Stimulated activated CD8-positive, alpha-beta memory T cell treated with anti-CD3 and anti-CD28 coated beads, Interleukin-12 subunit alpha, Interleukin-12 subunit beta, amount 100 ng/mL, for 1 hour (primary cell): ENCODE measurements at places on chromosomes 12 and 14.

DNA sequence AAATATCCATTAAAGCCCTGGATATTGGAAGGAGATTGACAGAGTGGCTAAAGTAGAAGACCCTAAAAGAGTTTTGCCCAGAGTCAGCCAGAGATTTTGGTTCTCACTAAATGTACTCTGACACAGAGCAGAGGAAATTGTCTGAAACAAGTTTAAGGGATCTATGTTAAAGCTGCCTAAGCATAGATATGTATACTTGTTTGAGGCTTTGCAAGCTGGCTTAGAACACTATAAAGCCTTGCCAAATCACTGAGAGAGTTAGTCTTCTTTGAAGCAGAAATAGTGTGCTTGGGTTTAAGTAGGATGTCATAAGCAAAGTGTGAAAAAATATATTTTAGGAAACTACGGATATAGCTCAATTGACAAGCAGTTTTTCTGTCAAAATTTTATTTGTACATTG lies 653.5 kb downstream of the FSCB start:
- no peak for DNase-seq

GRCh38 chr12:49871263-49871561 lies 28.3 kb upstream of the BCDIN3D start:
- no peak for DNase-seq

DNA sequence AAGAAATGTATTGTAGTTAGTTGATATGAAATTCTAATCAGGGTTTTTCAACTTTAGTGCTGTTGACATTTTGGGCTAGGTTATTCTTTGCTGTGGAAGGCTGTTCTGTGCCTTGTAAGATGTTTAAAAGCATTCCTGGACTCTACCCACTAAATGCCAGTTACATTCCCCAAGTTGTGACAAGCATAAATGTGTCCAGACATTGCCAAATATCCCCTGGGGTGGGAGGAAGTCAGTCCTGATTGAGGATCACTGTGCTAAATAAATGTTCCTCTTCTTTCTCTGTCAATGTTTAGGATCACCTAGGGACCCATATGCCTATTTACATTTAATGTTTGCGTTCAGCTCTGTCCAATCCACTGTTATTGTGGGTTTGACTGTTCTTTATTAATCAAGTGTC lies 268.3 kb downstream of the TMTC2 start:
- DNase-seq, result no peak

GRCh38 chr14:51317373-51317772 lies 77.3 kb downstream of the TMX1 start:
- DNase-seq, result no peak

GRCh38 chr12:78697817-78698415 lies 166.7 kb upstream of the SYT1 start:
- DNase-seq, result no peak

- no peak for DNase-seq
Observed at GRCh38 chr14:23365732-23366425, 907 bp upstream of the EFS start.

GRCh38 chr12:26010293-26010821 lies 51.9 kb downstream of the RASSF8 start:
- DNase-seq, result no peak

DNA sequence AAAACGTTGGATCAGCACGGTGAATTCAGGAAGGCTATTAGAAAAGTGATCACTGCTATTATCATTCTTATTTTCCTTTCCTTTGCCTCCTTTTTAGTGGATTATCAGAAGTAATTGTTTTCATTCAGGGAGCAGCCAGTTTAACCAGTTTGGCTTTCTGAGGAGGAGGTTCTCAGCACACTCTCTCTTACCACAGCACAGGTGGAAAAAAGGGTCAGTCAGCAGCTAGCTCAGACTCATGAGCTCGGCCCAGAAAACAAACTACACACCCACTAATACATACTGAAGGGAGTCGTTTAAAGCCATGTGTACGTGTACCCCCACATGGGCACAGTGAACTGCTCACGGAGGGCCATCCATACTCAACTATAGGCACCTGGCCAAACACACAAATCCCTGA lies 23.2 kb upstream of the MAGOHB start:
- DNase-seq, result no peak

DNA sequence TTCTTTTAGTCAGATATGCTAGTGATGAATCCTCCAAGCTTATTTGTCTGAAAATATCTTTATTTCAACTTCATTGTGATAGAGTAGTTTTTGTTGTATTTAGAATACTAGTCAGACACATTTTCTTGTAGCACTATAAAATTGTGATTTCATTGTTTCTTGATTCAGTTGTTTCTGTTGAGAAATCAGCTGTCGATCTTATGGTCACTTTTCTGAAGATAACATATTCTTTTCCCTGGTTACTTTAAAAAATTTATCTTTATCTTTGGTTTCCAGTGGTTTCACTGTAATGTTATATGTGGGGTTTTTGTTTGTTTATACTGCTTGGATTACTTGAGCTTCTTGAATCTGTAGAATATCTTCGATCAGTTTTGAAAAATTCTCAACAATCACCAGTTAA lies 426.1 kb downstream of the SOX5 start:
- no peak for DNase-seq

- DNase-seq, result no peak
Observed at GRCh38 chr14:32372154-32372553, 43.1 kb downstream of the AKAP6 start.
